Urothelium cell line (cell line): ENCODE measurements at places on chromosomes 11 and 22.

- no peak for DNase-seq
Observed at GRCh38 chr22:44627521-44628139, 74.4 kb upstream of the PRR5 start.

DNA sequence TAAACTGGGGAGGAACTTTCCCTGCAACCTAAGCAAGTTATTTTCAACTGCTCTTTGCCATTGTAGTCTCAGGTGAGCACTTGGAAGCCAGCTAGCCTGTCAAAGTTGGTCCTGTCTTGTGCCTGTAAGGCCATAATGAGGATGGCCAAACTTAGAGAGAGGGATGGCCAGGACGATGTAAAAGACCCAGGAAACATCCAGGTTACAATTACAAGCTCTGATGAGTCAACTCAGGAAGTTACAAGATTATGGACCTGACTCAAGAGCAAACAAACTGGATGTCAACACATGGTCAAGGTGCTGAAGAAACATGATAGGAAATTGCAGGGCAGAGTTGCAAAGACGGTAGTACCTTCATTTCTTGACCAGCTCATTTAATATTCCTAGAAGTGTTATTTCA, 1.6 kb downstream of the GTPBP1 start:
- DNase-seq = no peak

GRCh38 chr11:27329867-27330632, 33.0 kb downstream of the CCDC34 start:
- no peak for DNase-seq

DNA sequence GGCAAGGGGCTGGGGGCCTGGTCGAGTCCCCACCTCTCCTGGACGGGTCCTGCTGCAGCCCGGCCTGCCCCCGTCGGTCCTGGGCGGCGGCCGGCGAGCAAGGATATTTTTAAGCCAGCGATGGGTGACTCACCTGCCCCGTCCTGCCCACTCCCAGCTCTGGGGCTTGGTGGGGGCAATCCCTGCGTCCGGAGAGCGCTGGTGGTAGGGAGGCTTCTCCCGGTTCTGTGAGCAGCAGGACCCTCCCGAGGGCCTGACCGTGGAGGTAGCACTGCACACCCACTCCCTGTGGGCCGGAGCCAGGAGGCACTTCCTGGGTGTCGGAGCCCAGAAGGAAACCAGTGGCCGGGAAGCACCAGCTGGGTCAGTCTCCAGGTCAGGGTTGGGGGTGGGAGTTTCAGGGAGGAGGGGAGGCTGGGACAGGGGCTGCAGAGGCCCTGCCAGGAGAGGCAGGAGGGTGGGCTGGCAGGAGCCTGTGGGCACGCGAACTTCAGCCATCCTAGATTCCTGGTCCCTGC, 467 bp downstream of the EPS8L2 start:
- peak; percentile 25 for DNase-seq

- no peak for DNase-seq
Observed at GRCh38 chr11:33610903-33611302, 89.7 kb downstream of the C11orf91 start.
